ENCODE measurements at places on chromosomes 6 and 20.

DNA sequence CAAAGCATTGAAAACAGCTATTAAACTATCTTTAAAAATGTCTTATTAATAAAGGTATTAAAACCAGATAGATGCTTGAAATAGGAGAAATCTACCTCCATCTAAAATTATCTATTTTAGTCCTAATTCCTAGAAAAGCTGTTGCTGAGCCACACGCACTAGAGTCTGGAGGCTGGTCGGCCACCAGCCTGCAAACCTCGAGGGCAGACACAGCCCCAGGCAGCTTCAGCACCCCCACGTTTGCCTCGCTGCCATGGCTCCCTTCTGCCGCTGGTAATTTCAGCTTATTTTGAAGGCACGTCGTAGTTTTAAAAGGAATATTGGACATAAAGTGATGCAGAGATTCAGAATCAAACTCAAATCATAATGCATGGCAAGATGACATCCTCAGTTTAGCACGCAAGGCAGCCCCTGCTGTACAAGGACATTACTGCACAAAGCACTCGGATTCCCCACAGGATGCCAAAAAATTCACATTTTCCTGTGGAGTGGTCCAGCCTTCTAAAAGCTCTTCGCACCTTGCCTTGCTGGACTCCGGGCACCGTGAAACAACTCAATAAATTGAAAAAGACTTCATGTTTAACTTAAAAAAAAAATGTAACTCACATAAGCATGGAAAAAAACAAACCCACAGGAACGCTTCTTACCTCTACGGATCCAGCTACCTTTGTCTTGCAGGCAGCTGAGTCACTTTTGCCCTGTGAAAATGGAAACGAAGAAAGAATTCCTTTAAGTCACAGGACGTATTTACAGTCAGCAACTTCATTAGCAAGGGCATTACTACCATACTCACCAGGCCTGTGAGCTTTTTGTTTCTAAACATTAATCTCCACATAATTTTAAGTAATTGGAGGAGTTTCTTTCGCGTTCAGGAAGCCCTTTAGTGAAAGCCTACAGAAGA is 143.4 kb upstream of the RPS6KA2 start:
- no peak for DNase-seq

- DNase-seq, result no peak
Measured at GRCh38 chr6:117729613-117730012, 54.3 kb downstream of the NUS1 start.

DNA sequence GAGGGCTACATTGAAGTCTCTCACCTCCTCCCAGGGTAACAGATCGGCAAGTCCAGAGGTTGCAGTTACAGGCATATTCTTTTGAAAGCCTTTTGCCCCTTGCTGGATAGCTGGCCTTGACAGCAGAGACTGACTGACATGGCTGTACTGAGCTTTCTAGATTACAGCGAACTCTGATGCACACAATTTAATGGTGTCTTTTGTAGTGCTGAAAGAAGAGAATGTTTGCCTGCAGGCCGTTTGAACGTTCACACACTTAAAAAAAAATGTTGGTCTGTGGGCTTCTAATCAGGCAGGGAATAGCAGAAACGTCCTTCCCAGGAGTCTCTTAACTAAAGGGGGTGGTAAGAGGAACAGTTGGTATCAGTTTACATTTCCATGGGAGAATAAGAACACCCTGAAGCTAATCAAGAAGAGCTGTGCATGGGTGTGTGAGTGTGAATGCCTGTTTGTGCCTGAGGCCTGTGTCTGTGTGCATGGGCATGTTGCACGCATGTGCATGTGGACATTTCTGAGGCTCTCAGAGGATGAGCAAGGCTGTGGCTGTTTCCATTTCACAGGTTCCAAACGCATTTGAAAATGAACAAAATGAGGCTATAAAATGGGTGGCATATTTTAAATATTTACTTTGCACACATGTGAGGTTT is 213.9 kb upstream of the SSTR4 start:
- DNase-seq, result no peak

GRCh38 chr6:3571836-3572235 is 115.0 kb upstream of the SLC22A23 start:
- no peak for DNase-seq

DNA sequence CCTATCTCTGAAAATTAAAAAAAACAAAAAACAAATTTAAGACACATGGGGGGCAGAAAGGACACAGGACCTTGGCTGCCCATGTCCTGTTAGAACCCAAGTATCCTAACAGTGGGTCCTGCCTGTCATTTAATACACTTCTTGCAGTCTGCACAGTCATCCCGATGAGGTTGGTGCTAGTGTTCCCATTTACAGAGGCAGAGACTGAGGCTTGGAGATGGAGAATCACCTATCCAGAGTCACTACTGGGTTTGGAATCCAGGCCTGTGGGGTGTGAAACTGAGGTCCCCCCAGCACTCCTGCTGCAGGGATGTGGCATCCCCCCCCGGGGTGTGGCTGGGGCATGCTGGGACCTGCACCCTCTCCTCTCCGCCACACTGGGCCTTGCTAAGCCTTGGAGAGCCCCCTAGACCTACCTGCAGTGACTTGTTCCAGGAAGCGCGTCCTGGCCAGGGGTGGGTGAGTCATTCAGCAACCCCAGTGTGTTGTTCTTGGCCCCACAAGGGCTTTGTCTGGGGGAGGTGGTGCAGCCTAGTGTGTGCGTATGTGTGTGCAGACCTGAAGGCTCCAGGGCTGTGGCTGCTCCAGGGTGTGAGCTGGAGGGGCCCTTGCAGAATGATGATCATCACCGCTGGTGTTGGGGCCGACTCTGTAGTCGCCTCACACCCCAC is 49.7 kb downstream of the BCAS4 start:
- no peak for DNase-seq

GRCh38 chr6:18023891-18024290 is 36.5 kb upstream of the KIF13A start:
- DNase-seq, result no peak

DNA sequence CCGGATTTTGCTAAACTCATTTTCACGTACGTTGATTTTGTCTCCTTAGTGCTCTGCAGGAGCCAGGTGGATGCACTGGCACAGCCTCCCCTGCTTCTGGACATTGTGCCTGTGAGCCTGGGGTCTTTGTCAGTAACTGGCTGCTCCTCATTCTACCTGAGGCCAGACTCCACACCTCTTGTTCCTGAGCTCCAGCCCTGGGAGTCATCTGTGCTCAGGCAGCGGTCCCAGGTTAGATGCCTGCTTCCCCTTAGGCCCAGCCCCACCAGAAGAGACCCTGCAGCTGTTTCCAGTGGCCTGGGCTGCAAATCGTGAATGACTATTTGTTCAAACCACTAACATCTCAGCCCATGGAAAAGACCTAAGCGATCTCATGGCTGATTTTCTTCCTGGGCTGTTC is 129.1 kb downstream of the ERMARD start:
- no peak for DNase-seq

- no peak for DNase-seq
Measured at GRCh38 chr20:31704225-31705119, 18.2 kb downstream of the BCL2L1 start.

DNA sequence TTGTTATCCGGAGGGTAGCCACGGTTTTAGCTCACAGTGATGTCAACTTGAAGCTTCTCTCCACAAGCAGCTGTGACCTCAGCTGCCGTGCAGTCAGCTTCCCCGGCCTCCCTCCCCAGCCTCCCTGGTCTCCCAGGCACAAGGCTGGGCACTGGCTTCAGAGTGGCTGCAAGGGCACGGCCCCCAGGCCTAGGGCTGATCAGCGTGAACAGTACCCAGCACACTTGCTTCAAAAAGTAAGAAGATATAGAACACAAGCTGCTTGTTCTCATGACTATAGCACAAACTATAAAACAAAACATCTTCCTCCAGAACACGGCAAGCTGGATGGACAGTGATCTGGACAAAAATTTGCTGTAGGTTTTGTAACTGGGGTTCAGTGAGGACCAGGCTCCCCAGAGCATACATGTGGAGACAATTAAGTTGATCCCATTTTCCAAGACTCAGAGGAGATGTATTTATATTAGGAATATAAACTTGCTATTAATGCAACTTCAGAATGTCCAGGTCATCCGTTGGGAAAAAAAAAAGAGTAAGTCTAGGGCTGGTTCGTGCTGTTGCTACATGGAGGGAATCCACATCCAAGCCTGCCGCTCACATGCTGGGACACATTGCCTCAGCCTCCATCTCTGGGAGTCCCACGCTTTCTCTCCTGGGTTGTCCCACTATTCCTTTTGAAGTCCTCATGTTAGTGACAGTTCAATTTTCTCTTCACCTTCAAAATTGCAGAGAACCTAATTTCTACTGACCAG is 199.4 kb upstream of the THBS2 start:
- no peak for DNase-seq

GRCh38 chr6:100126790-100127484 is 132.9 kb upstream of the MCHR2 start:
- no peak for DNase-seq

DNA sequence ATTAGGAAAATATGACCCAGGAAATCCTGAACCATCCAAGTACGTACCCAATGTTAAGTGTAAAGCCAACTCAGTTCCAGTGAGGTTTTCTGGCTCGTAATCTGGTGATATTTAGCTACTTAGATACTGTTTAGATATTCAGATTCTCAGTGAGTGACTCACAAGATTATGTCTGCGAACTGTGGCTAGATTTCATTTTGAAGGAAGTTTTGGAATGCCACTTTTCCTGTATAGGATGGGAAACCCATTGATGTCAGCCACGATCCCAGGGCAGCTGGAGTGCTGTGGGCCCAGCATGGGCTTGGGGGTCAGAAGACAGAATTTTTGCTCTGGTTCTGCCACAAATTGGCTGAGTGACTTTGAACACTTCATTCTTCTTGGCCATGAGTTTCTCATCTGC is 76.3 kb downstream of the TMEM170B start:
- no peak for DNase-seq

GRCh38 chr6:87908978-87909811 is 138.4 kb upstream of the SPACA1 start:
- no peak for DNase-seq

DNA sequence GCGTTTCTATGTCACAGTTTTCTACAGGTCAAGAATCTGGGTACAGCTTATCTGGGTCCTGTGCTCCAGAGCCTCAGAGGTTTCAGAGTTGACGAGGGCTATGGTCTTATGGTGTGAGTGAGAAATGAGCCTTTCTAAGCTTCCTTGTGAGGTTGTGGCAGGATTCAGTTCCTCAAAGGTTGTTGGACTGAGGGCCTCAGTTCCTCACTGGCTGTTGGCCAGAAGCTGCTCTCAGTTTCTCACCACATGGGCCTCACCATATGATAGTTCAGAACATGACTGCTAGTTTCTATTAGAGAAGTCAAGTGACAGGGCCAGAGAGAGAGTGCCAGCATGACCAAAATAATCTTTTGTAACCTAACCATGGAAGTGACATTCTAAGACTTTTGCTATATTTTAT is 96.1 kb downstream of the NUS1 start:
- no peak for DNase-seq

- no peak for DNase-seq
Measured at GRCh38 chr6:53864781-53865180, 70.0 kb downstream of the LRRC1 start.

GRCh38 chr6:20680697-20681165 is 146.5 kb downstream of the CDKAL1 start:
- DNase-seq, result no peak

- no peak for DNase-seq
Measured at GRCh38 chr20:1526310-1526709, 31.2 kb downstream of the SIRPD start.

GRCh38 chr6:22642254-22642653 is 72.9 kb downstream of the HDGFL1 start:
- no peak for DNase-seq

- DNase-seq, result no peak
Measured at GRCh38 chr6:137190583-137191094, 17.2 kb upstream of the IL22RA2 start.

DNA sequence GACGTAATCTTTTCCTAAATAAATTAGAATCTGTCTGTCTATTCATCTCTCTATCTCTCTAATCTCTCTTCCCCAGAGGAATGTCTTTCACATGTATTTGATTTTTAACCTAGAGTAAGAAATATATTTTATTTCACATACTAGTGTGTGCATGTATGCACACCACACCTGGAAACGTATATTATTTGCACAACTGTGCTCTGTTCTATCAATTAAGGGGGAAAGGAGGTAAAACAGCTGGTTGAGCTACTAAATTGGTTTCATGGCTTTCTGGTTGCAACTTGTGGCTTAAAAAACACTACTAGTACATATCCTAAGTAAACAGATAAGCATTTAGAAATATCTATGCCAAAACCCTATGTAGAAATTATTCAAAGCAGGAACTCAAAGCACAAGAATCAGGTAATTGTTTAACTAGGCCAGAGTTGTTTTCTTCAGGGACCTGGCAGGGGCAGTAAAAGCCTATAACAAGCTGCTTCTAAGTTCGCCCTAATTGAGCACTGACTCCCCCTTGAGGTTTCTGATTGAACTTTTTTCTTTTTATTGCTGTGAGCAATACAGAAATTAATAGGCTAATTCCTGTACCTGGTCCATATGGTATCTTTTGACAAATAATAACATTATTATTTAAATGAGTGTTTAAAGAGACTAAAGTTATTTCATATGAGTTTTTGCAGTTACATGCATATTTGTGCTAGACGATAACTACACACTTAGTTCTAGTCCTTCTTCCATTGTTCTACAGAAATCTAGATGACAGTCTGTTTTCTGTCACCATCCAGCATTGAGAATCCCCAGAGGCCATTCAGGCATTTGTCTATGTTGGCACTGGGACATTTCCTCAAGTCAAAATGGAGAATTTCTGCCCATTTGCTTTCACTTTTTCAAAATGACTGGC is 88.6 kb downstream of the MCHR2 start:
- DNase-seq, result no peak

DNA sequence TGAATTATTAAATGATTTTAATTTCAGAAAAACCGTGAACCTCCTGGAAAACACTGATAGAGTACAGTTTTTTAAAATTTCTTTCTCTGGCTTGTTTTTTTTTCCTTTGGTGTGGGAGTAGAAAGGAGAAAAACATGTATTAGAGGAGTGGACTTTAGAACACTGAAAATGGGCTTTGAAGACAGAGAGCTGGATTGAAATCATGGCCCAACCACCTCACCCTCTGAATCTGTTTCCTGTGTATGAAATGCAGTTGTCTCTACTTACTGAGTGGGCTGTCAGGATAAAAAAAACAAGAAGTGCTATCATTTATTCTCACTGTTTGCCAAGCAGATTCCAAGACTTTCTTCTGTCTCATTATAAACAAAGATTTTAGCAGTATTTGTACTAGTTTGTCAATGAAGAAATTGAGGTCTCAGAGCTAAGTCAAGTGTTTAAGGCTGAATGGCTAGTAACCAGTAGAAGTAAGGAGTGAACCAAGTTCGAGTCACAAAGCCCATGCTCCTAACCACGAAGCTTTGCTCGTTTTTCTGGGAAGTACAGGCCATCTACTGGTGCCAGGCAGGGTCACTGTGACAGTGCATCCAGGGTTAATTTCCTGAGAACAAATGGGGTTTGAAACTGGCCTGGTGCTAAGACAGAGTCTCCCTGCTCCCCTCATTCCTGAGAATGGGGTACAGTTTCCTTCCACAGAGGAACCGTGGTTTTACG is 256.4 kb downstream of the TMEM242 start:
- DNase-seq, result no peak

Data from activated CD4-positive, alpha-beta T cell treated with anti-CD3 and anti-CD28 coated beads, Interleukin-2, amount 50 U/mL, for 4 hours (primary cell).